ENCODE measurements at places on chromosomes 6 and 20.

DNA sequence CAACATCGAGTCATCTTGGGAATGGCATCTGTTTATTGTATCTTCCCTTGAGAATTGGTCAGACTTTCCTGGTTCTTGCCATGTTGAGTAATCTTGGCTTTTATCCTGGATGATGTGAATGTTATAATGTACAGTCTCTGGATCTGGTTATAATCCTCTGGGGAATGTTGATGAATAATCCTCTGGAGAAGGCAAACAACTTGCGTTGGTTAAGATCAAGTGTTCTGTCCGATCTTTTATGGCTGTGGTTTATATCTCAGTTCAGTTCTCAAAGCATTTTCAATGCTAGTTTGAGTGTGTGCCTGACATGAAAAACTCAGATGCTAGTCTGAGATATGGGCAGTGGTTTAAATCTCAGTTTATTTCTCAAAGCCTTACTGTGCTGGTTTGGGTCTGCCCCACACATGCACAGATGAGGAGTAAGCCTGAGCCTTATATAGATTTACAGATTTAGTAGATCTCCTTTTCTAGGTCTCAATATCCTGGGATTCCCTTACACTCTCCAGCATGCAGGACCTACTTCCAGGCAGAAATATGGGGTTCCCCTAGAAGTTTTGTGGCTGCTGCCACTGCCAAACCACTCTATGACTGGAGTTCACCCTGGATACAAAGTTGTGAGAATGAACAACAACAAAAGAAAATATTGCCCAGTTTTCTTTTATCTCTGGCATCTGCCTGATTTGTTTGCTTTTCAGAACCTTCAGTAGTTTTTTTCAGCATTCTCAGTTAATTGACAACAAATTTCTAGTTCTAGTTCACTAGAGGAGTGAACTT is 191.8 kb upstream of the MAN1A1 start:
- no peak for DNase-seq

GRCh38 chr6:109768485-109768884 is 77.4 kb downstream of the FIG4 start:
- no peak for DNase-seq

GRCh38 chr6:160139420-160139851 is 17.8 kb downstream of the SLC22A1 start:
- DNase-seq = no peak

DNA sequence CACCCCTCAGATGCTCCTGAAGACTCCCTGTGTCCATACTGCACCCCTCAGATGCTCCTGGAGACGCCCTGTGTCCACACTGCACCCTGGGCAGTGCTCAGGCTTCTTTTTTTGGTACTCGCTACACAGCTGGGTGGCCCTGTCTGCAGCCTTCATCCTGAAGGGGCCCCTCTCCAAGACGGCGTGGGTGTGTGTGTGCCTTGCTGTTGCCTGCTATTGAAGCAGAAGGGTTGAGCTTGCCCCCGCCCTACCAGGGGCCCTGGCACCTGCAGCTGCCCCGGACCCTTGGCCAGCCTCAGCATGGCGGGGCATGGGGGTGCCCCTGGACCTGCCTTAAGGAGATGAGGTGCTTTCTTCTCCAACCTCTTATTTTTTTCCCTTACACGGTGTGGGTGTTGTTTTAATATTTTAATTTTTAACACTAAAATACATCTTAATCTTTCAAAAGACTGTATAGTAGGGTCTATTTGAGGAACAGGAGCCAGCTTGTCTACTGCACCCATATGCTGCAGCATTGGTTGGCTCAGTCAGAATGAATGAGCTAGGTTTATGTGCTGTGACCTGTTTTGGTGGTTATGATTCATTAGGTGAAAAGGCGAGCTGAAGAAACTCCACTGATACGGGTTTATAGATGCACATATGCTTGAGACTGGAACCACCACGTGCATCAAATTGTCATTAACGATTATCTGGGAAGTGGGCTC is 135.9 kb downstream of the AGPAT4 start:
- no peak for DNase-seq

DNA sequence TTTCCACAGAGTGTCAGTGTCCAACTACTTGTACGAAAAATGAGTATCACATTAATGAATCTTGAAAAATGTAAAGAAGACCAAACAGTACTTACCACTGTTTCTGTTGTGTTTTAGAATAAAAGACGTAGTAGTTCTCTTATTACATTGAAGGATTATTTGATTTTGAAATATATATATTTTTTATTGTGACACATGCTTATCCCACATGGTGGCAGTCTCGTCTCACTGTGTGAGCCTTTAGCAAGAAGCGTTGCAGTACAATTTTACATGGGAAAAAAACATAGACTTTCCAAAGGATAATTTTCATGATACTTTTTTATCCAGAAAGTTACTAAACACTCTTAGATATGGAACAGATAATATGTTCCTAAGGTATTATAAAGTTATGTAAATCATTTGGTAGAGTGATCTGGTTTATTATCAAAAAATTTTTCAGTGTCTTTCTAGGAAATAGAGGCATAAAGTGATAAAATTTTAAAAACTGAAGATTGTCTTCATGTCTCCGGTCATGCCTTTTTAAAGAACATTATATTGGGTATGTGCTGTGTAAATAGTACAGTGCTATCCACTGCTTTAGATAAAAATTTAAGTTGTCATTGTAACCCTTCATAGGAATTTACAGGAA is 117.5 kb upstream of the SAMD5 start:
- no peak for DNase-seq

DNA sequence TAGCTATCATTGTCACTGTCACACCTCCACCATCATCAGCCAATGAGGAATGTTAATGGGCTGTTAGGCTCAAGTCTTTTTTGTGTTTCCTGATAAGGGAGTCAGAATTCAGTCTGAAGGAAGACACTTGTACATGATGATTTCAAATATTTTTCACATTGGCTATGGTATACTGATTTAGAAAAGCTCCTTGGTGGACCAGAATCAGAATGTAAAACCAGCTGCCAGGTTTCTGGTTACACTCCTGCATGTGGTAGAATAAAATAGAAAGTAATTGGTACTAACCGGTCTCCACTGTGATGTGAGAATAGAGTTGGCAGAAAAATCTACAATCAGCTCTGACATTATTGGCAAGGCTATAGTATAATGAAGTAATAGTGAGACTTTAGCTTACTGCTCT is 10.7 kb downstream of the COL9A1 start:
- no peak for DNase-seq

GRCh38 chr6:18412644-18413043 is 25.5 kb downstream of the RNF144B start:
- DNase-seq = no peak

GRCh38 chr6:110710115-110710514 is 105.2 kb downstream of the CDK19 start:
- no peak for DNase-seq

DNA sequence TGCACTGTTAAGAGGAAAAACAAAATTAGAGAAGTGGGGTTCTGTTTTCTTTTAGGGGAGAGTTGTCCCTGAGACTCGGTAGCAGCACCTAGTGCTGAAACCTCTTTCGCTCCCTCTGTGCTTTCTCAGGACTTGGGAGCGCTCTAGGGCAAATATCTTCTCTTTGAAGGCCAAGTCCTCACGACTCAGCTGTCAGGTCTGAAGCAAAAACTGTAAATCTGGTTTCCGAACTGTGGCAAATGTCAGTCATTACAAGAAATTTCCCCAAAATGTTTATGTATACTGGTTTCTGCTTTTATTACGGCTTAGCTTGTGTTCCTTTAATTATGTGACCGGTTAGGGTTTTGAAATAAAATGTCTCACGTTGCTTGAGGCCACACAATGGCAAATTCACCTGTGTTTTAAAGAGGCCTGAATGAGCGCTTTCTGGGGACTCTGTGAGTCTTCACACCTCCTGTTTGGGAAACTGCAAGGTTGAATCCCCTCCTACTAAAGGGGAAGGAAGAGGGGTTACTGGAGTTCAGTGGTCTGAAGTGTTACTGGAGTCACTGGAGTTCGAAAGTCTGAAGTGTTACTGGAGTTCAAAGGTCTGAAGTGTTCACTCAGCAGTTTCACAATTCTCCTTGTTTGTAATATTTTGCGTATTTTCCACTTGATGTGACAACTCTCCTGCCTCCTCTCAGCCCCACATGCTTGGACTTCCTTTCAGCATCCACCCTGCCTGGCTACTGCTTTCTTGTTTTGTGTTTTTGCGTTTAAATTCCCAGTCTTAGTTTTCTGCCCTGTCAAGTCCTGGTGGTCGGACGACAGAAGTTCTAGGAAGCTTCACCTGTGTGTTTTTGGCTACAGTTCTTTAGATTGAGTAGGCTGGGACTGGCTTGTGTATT is 1.6 kb downstream of the SMPDL3A start:
- DNase-seq = peak; percentile 38

- DNase-seq = no peak
Measured at GRCh38 chr6:106684011-106684410, 54.6 kb downstream of the QRSL1 start.

GRCh38 chr6:41343641-41344187 is 8.3 kb downstream of the NCR2 start:
- no peak for DNase-seq

GRCh38 chr6:446418-447366 is 55.1 kb downstream of the IRF4 start:
- no peak for DNase-seq

DNA sequence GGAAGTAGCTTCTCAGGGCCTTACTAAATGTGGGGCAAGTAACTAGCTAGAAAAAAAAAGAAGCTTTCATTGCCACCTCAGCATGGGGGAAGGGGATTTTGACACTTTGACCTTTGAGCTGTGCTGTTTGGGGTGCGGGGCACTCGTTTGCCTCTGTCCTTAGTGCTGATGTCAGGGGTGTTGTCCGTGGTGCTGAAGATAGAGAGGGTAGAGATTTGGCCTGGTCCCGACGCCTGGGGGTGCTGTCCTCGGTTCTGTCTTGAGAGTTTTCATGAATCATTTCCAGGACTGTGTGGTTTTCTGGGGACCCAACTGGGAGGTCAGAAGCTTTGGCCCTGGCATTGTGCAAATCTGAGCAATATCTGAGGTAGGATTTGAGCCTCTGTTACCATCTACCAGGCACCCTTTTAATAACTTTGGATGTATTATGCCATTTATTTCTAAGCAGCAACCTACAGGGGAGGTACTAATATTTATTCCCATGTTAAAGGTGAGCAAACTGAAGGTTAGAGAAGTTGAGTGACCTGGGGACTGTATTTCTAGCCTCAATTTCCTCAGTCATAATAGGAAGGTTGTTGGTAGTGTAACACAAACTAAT is 78.0 kb downstream of the DLGAP4 start:
- no peak for DNase-seq

- DNase-seq = no peak
Measured at GRCh38 chr6:150902142-150902776, 36.8 kb downstream of the MTHFD1L start.

DNA sequence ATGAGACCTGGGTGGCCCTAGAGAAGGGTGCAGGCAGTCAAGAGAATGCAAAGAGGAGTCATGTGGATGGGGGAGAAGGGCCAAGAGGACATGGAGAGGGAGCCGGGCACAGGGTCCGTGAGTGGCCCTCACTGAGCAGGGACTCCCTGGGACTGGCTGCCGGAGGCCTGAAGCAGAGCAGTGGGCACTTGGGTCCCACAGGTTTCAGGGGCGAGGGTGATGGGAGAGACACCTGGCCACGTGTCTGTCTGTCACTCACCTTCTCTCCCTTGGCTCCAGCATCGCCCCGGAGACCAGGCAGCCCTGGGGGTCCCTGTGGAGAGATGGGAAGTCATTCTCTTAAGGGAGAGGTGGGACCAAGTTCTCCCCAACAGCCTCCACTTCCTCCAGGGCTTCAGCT is 25.5 kb downstream of the COL11A2 start:
- no peak for DNase-seq

- DNase-seq = peak; percentile 86
Measured at GRCh38 chr6:3356824-3357420, 98.2 kb downstream of the PSMG4 start.
